Activated naive CD4-positive, alpha-beta T cell treated with anti-CD3 and anti-CD28 coated beads for 36 hours (primary cell): ENCODE measurements at places on chromosomes 6 and 20. TPM values are rescaled to one million over a fixed set of nuclear protein-coding genes. Genes with fewer than 3 reads are reported as not detected.

- DNase-seq = no peak
Measured at GRCh38 chr6:166763606-166764472, 136.8 kb upstream of the RPS6KA2 start.

GRCh38 chr6:151702851-151703658, 104.4 kb upstream of the ESR1 start:
- no peak for DNase-seq

GRCh38 chr6:52361414-52361944, 472 bp upstream of the PAQR8 start:
- DNase-seq = peak; percentile 39

GRCh38 chr20:14790771-14791620, 453.6 kb upstream of the FLRT3 start:
- DNase-seq = no peak

DNA sequence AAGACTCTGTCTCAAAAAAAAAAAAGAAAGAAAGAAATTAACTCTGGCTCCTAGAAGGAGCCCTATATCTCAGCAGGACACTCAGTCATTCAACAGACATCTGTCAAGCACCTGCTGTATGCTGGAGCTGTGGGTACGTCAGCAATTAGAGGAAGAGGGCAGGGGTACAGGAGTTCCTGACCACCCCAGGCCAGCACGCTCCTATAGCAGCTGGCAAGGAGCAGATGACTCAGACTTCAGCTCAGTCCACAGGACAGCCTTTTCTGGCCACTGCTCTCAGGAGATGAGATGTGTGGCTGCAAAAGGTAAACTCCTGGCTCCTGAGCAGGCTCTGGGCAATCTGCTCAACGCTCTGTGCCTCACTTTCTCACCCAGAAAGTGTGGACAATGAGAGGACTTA, 1.7 kb upstream of the RTEL1 start:
- DNase-seq = no peak

GRCh38 chr6:37551002-37551401, 51.3 kb upstream of the CCDC167 start:
- no peak for DNase-seq

DNA sequence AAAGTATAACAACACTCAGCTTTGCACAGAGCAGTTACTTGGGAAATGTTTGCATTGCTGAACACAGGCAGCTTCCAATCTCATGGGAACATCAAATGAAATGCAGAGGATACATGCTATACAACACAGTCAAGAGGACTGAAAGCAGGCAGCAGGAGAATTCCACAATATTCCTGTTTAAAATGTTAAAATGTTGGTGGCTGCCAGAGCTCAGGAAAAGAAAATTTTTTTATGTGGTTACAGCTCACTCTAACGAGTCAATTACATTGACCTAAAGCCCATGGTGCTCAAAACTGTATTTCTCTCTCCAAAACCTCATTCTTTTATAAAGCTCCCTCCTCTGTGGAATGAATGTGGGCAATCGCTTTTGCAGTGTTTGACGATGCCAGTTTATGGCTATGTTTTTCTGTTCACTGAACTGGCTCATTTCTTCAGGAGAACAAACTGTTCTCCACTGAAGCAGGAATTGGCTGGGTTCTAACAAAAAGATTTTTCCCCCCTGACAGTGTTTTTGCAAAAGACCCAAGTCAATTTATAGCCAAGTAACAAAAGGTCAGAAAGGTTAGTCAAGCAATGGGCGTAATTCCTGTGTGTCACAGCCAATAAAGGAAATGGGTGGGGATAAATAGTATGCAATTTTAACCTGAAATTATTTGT, 69.0 kb downstream of the ZHX3 start:
- no peak for DNase-seq

DNA sequence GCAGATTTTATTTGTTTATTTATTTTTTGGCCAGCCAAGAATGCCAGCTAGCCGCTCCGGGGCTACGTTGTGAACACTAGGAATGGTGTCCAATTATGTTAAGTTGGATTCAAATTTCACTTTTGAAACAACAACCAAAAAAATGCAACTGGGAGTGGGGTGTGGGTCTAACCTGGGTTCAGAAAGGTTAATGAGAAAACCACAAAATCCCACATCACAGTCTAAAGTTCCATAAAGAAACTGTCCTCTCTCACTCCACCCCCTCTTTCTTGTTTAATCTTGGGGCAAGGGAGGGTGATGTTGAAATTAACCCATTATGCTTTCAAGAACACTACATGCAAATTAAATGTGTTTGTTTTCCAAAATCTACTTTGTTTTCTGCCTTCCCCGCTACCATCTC, 77.2 kb downstream of the LINC00237 start:
- DNase-seq = no peak

DNA sequence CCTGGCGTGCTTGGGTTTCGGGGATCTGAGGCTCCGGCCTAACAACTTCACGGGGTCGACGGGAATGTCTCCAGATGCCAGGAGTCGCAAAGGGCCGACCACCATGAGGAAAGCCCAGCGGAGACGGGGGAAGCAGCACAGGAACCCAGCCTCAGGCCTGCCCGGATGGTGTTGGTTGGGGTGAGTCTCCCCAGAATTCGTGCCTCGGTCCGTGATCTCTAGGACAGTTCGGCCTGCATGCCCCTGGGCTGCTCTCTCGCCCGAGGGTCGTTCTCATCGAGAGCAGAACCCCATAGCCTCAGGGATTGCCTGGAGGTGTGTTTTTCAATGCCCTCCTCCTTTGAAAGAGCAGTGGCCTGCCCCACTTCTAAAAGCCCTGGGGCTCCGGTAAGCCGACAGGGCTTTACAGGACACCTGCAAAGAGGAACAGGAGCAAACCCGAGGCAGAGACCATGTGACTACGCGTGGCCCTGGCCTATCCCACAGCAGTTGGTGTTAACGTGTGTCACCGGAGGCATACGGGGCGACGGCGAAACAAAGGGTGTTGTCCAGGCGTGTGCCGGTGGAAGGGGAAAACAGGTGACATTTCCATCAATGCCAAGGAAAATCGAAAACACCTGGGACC, 973.1 kb upstream of the DEFB115 start:
- no peak for DNase-seq

DNA sequence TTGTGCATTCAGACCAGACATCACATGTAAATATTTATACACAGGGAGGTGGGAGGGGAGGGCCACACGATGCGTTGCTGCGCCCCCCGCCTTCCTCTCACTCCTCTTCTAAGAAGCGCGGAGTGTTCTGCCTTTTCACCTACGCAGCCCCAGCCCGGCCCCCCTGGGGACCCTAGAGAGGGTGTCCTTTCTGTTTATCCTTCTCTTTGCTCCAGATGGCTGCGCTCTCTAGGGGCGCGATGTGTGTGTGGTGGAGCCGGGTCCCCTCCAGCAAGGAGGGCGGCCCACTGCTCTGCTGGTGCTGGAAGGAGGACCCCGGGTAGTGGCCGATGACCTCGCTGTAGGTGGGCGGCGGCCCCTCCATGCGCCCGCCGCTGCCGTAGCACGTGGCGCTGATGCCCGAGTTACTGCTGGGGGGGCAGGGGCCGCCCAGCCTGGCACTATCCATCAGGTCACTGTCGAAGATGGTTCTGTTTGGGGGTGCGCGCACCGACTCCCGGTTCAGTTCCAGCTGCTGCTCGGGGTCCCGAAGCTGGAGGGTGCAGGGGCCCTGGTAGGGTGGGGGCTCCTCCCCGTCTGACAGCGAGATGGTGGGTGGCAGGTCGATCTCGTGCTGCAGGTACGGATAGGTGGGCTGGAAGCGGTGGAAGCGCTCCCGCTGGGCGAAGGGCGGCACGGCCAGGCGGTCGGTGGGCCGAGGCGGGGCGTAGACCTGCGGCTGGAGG, 31.8 kb upstream of the ZBP1 start:
- no peak for DNase-seq

- peak; percentile 34 for DNase-seq
Measured at GRCh38 chr20:9392892-9393857, 121.2 kb upstream of the LAMP5 start.

DNA sequence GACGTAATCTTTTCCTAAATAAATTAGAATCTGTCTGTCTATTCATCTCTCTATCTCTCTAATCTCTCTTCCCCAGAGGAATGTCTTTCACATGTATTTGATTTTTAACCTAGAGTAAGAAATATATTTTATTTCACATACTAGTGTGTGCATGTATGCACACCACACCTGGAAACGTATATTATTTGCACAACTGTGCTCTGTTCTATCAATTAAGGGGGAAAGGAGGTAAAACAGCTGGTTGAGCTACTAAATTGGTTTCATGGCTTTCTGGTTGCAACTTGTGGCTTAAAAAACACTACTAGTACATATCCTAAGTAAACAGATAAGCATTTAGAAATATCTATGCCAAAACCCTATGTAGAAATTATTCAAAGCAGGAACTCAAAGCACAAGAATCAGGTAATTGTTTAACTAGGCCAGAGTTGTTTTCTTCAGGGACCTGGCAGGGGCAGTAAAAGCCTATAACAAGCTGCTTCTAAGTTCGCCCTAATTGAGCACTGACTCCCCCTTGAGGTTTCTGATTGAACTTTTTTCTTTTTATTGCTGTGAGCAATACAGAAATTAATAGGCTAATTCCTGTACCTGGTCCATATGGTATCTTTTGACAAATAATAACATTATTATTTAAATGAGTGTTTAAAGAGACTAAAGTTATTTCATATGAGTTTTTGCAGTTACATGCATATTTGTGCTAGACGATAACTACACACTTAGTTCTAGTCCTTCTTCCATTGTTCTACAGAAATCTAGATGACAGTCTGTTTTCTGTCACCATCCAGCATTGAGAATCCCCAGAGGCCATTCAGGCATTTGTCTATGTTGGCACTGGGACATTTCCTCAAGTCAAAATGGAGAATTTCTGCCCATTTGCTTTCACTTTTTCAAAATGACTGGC, 88.6 kb downstream of the MCHR2 start:
- no peak for DNase-seq

- no peak for DNase-seq
Measured at GRCh38 chr20:42901689-42902440, 287.8 kb downstream of the PTPRT start.

- DNase-seq = no peak
Measured at GRCh38 chr6:95690328-95690727, 113.0 kb downstream of the MANEA start.

GRCh38 chr6:138493413-138493812, 5.9 kb downstream of the NHSL1 start:
- no peak for DNase-seq

DNA sequence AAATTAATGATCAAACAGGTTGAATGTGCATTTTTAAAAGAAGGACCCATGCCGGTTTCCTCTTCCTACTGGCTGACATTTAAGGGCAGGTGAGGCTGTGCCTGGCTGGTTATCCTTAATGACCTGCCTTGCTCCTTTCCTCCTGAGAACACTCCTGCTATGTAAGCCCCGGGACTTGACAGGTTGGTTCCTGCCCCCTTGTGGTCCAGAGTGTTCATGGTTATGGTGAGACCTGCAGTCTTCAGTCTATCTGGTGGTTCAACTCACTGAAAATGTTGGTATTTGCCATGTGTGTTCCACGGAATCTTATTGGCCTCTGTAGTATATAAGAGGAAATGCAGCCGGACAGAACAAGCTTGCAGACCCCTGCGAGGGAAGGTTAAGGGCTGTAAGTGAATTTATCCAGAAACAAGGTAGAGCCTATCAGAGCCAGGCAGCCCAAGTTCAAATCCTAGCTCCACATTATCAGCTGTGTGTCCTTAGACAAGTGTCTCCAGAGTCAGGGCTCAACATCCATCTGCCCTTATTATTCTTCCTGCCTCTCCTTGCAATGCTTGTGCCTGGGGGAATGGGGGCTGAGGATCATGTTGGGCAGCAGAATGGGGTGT, 5.2 kb upstream of the BPIFA3 start:
- DNase-seq = peak; percentile 59

DNA sequence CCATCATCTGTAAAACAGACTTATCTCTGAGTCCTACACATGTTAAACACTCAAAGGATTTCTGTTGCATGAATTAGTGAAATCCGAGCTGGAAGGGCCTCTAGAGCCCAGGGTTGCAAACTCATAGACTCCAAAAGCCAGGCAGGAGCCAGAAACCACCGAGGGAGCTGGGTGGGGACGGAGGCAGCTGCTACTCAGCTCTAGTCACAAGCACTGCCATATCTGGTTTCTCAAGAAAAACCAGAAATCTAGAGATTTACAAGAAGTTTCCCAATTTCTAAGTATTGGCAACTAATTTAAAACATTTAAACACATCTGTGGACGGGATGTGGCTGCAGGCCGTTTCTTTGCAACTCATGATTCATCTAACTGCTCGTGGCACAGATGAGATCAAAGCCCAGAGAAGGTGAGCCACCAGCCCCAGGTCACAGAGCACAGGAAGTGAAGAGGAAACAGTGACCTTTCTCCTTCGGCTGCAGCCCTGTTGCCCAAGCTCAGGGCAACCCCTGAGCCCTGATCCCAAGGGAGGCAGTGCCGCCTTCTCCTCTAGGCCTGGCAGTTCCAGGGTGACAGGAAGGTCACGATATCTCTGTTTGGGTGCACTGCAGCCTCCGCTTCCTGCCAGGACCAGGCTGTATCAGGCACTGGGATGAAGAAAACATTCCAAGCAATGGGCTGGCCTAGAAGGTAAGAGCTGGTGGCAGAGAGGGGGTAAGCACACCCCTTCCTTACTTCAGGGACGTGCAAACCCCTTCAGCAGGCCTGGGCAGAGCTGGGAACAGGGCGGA, 26.4 kb upstream of the PTGIS start:
- peak; percentile 72 for DNase-seq

GRCh38 chr6:32936239-32937152, 4.3 kb downstream of the HLA-DMB start:
- no peak for DNase-seq

- no peak for DNase-seq
Measured at GRCh38 chr6:160912411-160912810, 79.2 kb upstream of the MAP3K4 start.

- no peak for DNase-seq
Measured at GRCh38 chr6:87873556-87873955, 171.5 kb upstream of the AKIRIN2 start.

- DNase-seq = no peak
Measured at GRCh38 chr6:137352859-137353258, 133.7 kb upstream of the IFNGR1 start.

GRCh38 chr6:151389618-151390275, 1.6 kb downstream of the ZBTB2 start:
- peak; percentile 61 for DNase-seq

GRCh38 chr6:20169786-20170185, 42.5 kb downstream of the MBOAT1 start:
- no peak for DNase-seq

TFAP2D gene
- not detected for total RNA-seq

APOBEC2 gene
- not detected for total RNA-seq

EMILIN3 gene
- not detected for total RNA-seq

RALY gene
- 137 TPM for total RNA-seq

C20orf144 gene
- total RNA-seq = 0.38 TPM

SPDEF gene
- total RNA-seq = 0.24 TPM

CRISP3 gene
- total RNA-seq = not detected

COL12A1 gene
- total RNA-seq = not detected

OLIG3 gene
- not detected for total RNA-seq

OR12D3 gene
- total RNA-seq = not detected

CLVS2 gene
- total RNA-seq = not detected

GABRR1 gene
- total RNA-seq = not detected

C6orf58 gene
- not detected for total RNA-seq

CTCFL gene
- not detected for total RNA-seq

PRICKLE4 gene
- total RNA-seq = 0.52 TPM
